Adipocyte (in vitro differentiated cells): ENCODE measurements at places on chromosomes 11 and 22.
A peak's percentile ranks its signal among the peaks of the same experiment; 100 is the strongest.

DNA sequence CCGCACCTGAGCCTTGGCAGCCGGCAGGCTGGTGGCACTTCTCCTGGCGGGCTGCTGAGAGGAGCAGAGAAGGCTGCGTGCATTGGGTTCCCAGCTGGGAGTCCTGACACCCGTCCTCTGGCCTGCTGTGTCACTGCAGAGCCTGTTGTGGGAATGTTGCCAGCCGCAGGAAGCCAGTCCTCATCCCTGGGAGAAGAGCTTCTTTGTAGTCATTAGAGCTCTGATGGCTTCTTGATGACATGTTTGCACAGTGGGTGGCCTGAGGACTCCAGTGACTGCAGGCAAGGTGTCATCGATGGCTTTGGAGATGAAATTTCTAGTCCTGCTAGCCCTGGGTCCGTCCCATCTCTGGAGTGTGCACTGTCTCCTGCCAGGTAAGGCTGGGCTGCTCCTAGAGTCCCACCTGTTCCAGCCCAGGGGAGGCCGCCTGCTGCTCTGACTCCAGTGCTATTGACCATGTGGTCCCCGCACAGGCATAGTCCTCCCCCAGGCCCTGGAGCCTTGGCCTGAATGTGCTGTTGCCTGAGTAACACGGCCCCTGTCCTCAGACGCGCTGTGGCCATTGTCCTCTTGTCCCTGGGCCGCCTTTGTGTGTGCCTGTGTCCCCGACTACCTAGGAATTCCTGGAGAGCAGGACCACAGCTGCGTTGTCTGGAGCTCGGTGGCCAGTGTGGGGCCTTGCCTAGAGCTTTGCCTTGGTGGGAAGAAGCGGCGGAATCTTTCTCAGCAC is 129.2 kb downstream of the CACNA1I start:
- no peak for DNase-seq

DNA sequence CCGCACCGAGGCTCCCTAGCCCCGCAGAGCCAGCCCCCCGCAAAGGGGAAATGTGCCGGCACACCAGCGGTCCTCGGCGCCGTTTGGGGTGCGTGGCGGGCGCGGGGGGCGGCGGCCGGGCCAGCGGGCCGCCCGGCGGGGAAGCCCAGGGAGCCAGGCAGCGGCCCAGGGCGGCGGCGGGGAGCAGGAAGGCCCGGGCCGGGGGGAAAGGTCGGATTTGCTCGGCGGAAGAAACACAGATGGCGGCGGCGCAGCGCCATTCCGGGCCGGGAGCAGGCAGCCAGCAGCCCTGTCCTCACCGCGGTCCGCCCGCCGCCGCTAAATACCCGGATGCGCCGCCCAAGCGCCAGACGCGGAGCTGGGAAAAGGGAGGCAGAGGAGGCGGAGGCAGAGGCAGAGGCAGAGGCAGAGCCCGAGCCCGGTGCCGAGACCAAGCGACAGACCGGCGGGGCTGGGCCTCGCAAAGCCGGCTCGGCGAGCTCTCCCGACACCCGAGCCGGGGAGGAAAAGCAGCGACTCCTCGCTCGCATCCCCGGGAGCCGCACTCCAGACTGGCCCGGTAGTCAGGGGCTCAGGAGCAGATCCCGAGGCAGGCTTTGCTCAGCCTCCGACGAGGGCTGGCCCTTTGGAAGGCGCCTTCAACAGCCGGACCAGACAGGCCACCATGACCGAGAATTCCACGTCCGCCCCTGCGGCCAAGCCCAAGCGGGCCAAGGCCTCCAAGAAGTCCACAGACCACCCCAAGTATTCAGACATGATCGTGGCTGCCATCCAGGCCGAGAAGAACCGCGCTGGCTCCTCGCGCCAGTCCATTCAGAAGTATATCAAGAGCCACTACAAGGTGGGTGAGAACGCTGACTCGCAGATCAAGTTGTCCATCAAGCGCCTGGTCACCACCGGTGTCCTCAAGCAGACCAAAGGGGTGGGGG is 2.6 kb upstream of the GCAT start:
- peak; percentile 88 for DNase-seq

DNA sequence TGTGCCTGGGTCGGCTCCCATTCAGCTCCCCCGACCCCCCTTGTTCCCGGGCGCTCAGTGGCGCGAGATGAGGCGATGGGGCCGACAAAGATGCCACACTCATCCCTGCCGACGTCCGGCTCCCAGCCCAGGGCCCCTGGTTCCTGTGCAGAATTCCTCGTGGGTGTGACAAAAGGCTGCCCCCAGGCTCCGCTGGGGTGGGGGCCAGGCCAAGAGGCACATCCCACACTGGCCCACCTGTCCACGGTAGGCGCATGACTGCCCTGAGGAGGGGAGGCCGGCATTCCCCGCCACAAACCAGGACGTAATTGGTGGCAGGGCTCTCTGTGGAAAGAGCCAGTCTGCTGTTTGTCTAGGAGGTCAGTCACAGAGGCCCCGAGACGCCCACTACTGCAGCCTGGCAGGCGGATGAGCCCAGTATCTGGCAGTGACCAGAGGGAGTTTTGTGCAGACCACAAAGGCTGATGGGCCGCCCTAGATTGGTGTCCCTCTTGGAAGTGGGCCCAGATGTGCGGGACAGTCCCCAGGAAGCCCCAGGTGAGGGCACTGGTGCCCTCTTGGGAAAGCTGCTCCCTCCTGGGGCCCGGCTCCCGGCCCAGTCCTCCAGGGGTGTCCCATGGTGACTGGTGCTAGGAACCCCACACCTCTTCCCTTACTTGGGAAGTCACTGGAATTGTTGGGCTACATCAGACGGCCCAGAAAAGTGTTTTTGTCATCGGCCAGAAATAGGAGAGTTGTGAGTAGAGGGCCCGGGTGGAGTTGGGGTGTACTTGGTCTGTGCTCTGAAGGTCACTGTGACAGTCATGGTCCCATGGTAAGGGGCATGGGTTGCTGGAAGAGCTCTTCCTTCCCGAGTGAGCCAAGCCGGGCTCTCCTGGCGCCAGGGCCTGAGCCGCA is 5.8 kb downstream of the CCND1 start:
- no peak for DNase-seq

DNA sequence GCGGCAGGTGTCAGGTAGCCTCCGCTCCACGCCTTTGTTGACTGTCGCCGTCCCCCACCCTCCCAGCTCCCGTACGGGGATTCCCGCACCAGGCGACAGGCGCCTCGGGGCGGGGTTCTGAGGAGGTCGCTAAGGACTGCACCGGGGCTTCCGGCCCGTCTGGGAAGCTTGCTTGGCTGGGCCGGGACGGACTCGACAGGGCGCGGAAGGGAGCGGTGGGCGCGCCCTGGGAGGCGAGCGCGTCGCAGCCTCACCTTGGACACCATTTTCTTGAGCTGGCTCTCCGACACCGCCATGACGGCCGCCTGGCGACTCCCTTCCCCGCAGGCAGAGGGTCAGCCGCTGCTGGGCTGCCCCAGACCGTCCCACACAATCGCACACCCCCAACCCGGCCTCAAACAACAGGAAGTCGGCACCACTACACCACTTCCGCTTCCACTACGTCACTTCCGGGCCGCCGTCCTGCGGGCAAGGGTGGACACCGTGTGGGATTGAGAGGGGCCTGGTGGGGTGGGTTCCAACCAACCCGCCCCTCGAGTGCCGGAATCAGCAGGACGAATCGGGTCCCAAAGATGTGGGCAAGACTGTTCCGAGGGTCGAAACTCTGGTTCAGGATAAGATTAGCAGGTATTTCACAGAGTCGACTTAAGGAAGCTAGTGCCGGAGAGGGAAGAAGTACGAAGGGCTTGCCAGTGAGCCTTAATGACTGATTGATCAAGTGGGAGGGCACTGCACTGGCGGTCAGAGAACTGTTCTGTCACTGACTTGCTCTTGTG is at the start of gene TSG101:
Gene TSG101 (minus strand): TSS at position 422 of the 776 bp plus-strand sequence. CDS start 126 bp downstream, at position 296.
- DNase-seq = peak; percentile 98

DNA sequence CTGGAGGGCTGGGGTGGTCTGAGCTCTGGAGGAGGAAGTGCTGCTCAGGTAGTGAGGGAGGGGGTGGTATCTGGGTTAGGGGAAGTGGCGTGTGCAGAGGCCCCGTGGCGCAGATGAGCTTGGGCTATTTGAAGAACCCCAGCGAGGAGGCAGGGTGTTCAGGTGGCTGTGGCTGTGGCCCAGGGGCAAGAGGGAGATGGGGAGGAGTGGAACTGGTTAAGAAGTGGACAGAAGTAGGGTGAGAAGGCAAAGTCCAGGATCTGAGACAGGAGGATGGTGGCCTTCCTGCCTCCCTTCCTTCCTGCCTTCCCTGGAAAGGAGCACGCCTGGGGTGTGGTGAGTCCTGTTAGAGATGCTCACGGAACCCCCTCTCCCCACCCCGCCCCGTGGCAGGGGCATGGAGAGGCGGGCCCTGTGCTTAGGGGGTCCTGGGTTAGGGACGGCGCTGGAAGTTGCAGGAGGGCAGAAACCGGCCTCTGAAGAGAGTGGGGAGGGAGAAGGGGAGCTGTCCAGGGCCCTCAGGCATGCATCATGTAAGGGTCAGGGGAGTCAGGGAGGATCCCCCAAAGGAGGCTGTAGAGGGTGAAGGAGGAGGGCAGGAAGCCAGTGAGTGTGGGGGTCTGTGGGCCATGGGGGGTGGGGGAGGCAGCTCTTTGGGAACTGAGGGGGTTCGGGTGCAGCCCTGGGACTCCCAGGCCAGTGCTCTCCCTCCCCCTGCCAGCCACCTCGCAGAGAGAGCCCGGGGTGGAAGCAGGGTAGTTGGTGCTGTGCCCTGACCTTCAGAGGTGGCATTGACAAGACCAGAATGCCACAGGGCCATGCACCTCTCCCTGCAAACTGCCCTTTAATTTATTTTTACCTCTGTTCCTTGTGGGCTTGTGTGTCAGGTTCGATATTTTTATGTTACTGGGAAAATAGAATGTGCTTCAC is 63.7 kb upstream of the PARVG start:
- DNase-seq = no peak

GRCh38 chr11:124577716-124578427 is 8.1 kb downstream of the OR8A1 start:
- no peak for DNase-seq

- DNase-seq = peak; percentile 97
Measured at GRCh38 chr11:47004595-47005033, 68.1 kb downstream of the CSTPP1 start.

- DNase-seq = peak; percentile 45
Measured at GRCh38 chr22:29225422-29226090, 19.9 kb downstream of the EMID1 start.

GRCh38 chr11:43116071-43116470 is 195.7 kb upstream of the API5 start:
- no peak for DNase-seq

DNA sequence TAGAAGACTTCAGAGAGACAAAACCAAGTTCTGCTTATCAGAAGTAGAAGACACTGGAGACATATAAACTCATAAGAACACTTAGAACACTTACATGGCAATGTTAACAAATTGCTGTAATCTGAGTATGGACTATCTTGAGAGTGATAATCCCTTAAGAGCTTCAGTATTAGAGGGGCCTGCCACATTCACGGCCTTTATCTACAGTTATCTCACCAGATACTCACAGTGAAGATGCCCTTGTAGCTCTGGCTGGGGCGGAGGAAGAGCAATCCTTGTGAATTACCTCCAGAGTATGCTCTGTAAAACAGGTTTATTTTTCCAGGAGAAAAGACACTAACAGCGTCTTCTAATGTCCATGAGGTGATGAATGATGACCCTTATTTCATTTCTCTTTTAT is 762.8 kb downstream of the FAM181B start:
- DNase-seq = no peak

DNA sequence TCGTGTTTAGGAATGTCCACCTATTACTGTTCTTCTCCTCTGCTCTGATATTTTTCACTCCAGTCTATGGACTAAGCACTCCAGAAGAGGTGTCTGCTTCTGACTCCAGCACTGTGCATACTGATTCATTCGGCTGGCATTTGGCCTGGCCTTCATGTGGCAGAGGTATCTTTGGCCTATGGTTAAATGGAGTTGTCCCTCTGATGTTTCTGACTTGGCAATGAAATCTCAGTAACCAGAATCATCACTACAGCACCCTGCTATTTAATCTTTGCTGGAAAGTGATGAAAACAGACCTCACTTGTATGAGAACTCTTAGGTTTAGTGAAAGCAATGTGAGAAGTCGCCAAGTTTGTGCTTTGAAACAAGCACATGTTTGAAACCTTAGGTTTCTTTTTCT is 155.2 kb downstream of the MAML2 start:
- peak; percentile 83 for DNase-seq

GRCh38 chr11:20363149-20363499 is 390 bp upstream of the HTATIP2 start:
- no peak for DNase-seq

DNA sequence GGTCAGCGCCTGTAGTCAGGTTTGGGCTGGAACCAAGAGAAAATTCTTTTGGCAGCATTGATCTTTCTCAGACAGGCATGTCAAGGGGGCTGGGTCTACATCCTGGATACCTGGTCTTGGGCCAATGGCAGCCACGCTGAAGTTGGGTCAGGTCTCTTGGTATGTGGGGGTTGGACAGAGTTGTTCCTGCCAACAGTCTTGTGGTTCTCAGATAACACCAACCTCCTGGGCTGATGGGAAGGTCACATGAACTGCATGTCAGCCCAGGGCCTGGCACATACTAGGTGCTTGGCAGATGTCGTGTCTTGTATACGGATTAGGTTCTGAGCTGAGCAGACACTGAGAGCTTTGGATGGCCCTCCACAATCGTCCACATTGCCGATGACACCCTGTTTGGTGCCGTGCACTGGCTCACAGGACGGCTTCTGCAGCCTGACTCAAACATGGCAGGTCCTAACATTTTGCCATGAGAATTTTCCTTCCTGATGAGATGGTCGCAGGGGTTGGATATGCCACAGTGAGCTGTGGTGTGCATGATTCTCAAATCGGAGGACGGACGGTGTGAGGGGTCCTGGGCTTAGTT is 42.0 kb downstream of the FBLN1 start:
- no peak for DNase-seq

GRCh38 chr11:41394521-41395195 is 64.8 kb downstream of the LRRC4C start:
- DNase-seq = no peak

DNA sequence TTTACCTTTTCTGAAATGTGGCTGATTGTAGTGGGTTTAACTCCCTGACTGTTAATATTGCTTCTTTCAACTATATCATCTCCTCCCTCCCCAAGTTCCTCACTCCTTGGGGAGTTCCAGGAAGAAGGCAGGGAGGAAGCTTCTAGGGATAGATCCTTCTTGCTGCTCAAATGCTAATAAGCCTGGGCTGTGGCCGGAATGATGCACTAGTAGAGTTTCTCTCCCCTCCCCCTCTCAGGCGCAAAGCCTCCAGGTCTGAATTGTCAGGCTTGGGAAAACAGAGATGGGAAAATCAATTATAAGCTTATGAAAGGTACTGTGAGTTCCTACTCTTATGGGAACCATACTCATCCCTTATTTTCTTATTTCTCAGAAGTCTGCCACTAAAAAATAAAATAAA is 30.8 kb downstream of the FEZ1 start:
- no peak for DNase-seq

- peak; percentile 73 for DNase-seq
Measured at GRCh38 chr11:127345819-127346459, 345.4 kb upstream of the KIRREL3 start.
